Activated CD4-positive, alpha-beta T cell treated with anti-CD3 and anti-CD28 coated beads, Interleukin-2, amount 50 U/mL, for 24 hours (primary cell): ENCODE measurements at places on chromosomes 4 and X.

GRCh38 chr4:162684998-162685397 is 481.7 kb downstream of the NAF1 start:
- DNase-seq, result no peak

- no peak for DNase-seq
These were observed 278.2 kb upstream of the GATB start for GRCh38 chr4:152039023-152039481.

- DNase-seq, result no peak
These were observed 19.6 kb upstream of the SOWAHD start for GRCh38 chrX:119738742-119739141.

GRCh38 chr4:1416948-1417260 is 10.7 kb upstream of the NKX1-1 start:
- DNase-seq, result no peak

GRCh38 chr4:150826306-150826705 is 188.8 kb downstream of the LRBA start:
- DNase-seq, result no peak

DNA sequence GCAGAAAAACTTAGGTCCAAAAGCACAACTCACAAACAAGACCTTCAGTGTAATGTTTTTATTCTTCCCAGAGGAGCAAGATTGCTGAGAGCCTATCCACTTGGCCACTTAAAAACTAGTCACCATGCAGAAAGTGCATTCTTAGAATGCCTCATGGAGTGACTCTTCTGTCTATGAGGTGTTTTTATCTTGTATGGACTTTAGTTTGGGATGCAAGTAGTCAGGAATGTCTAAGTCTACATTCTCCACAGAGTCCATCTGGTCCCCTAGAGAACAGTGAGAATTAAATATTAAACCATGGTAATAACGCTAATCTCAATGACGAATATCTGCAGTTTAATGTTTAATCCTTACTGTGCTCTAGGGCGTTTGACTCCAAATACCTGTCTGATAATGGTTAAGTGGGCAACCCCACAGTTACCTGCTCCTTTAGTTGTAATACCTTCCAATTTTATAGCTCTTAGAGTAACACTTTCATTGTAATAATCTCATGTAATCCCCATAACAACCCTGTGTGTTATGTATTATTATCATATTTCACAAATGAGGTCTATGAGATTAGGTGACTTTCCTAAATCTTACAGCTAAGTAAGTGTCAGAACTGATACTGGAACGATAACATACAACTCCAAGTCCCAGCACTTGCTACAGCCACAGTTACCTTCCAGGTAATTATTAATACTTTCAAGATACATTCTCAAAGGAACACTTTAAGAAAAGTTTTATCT is 235.6 kb upstream of the JADE1 start:
- DNase-seq, result no peak

DNA sequence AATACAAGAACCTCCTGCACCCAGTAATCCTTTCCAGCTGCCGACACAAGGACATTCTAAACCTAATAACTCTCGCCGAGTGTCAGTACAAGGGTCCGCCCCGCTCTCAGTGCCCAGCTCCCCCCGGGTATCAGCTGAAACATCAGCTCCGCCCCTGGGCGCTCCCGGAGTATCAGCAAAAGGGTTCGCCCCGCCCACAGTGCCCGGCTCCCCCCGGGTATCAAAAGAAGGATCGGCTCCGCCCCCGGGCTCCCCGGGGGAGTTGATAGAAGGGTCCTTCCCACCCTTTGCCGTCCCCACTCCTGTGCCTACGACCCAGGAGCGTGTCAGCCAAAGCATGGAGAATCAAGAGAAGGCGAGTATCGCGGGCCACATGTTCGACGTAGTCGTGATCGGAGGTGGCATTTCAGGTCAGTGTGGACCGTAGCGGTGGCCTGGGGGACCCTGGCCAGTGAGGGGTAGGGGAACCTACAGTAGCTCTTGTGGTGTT is at the start of gene MAOA:
TSS of gene MAOA (plus strand) at position 295 of the 490 bp plus-strand sequence. CDS start at position 338, 43 bp downstream.
- no peak for DNase-seq

- DNase-seq, result no peak
These were observed 343.7 kb downstream of the MID1IP1 start for GRCh38 chrX:39144956-39145355.

DNA sequence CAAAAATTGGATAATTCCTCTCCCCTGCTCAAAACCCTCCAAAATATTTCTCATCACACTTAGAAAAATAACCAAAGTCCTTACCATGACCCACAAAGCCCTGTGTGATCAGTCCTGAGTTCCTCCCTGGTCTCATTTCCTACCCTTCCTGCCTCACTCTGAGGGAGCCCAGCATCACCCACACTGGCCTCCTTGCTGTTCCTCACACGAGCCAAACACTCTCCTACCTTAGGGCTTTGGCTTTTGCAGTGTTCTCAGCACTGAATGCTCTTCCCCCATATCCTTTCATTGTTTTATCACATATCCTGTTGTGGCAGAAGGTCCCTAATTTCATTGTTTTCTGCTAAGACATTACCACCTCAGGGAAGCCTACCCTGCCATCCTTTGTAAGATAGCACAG is 12.2 kb downstream of the MGAT4D start:
- no peak for DNase-seq

GRCh38 chr4:150251752-150252190 is 173.5 kb downstream of the DCLK2 start:
- no peak for DNase-seq

DNA sequence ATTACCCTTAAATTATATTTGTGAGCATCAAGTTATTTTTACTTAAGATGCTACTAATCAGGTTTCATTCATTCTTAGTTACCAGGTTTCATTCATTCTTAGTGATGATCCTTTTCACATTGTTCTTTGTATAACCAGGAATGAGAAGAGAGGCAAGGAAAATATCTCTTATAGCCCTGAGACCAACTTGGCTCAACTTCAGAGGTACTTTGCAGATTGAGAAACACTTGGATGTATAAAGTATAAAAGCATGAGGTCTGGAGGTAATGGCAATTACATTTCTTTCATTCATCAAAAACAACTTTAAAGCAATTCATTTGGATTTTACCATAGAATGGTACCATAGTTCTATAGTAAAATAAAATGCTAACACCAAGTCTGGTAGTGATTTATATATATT is 231.0 kb downstream of the PRDM5 start:
- DNase-seq, result no peak

DNA sequence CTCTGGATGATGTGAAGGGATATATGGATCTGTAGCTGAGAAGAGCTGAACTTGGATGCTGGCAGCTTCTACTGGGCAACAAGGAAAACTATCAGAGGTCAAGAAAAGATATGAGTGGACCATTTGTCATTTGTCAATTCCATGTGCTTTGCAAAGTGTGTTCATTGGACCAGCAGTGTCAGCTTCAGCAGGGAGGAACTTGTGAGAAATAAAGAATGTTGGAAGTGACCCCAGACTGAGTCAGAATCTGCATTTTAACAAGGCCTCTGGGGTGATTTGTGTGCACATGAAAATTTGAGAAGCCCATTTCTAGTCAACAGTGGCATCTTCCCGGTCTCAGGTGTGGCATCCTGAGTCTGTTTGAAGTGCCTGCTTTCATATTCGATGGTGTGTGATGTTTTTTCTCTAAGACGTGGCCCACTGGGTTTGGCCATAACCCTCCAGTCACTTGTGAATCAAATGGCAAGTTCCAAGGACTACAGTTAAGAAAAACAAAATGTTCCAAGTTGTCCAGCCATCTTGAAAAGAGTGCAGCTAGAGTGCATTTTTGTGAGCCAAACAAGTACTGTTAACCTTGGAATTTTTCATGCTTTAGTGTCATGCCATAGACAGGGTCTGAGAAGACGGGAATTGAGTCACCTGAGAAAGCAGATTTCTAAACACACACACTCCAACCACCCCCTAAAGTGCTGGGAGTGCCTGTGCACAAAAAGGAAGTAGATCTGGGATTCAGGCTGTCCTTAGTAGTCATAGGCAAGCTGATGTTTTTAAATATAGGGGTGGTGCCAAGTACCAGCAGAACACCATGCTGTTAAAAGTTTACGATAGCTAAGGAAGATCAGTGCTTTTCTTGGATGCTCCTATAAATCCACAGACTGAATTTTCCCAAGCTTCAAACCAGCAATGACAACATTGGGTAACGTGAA is 26.4 kb downstream of the GPM6B start:
- no peak for DNase-seq

DNA sequence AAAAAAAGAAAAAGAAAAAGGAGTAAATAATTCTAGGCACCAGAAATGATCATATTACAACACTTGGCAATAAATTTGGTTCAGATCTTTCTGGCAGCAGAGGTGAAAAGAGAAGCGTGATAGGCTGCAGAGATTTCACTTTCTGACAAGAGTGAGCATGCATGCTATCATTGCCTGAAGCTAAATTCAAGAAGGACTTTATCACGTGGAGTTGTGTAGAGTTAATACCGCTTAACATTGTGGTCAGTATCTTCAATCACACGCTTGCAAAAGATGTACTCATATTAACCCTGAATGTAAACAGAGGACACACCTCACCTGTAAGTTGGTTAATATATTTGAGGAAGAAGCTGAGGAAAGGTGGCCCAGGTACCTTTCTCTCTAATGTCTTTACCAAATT is 31.4 kb upstream of the RBPJ start:
- DNase-seq, result no peak

DNA sequence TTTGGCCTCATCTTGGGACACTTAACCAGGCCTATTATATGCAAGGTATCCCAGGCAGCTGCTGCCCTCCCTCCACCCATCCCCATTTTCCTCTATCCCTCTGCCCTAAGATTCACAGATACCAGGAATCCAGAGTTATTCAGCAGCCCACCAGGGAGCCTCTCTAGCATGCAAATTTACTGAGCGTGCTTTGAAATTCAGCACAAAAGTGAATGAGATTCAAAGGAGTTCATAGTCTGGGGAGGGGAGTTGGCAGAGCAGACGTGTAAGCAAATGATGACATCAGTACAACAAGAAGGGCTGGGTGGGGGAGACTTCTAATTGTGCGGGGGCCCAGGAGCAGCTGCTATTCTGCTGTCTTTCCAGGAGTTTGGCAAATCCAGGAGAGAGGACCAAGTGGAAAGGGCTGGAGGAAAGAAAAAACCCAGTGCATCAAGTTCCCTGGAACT is 1.7 kb upstream of the MTM1 start:
- no peak for DNase-seq

- DNase-seq, result no peak
These were observed 44.5 kb downstream of the TRIM2 start for GRCh38 chr4:153248641-153249198.

GRCh38 chr4:23851464-23851863 is 38.4 kb downstream of the PPARGC1A start:
- no peak for DNase-seq

- DNase-seq, result no peak
These were observed 12.0 kb downstream of the HMX1 start for GRCh38 chr4:8859550-8860095.

- DNase-seq, result no peak
These were observed 150.2 kb downstream of the CXXC4 start for GRCh38 chr4:104344342-104344980.

GRCh38 chr4:143230683-143231082 is 46.0 kb downstream of the USP38 start:
- no peak for DNase-seq

DNA sequence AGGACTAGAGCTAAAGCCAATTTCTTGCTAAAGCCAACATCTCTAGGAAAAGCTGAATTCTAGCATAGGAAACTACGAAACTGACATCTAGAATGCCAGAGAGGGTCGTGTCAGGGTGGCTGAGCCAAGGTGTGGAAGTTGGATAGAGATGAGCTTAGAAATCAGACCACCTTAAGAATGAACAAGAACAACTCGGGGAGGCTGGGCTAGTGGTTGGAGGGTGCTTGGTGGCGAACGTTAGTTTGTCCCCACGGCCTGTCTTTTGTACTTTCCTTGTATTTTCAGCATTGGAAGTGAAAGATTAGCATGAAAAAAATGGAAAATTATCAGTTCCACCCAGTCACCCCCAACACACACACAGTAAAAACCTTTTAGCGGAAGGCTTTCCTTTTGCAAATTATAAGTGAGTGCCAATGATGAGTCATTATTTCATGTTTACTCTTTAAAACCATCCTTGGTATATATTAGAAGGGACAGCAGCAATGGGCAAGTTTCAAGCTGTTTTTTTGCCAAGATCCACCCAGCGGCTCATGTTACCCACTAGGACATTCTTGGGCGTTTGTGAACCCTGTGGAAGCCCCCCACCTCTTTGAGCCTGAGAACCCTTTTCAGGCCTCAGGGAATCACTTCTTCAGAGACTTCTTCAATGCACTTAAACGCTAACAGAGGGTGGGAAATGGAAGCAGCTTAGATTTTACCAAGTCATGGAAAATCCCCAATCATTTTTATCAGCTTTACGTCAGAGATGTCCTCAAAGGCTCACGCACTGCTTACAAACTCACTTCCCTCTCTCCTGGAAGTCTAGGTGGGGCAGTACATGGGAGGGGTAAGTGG is 4.9 kb upstream of the PPEF1 start:
- DNase-seq, result no peak

DNA sequence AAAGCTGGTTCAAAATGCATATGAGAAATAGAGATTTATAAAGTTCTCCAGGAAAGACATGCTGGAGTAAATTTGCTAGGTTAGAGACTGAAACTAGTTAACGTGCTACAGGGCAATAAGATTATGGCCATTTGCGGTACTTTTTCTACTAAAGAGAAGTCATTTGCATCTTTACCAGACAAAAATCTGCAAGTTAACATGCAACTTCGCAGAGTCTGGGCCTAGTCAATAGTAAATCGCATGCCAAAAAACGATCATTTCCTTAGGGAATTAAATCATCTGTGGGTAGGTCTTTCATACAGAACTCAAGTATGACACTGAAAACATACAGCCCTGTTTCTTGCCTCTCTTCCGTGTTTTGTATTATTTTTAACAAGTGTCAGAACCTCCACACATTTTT is 32.8 kb upstream of the REST start:
- no peak for DNase-seq

- no peak for DNase-seq
These were observed 15.9 kb downstream of the PPARGC1A start for GRCh38 chr4:23873717-23874535.

DNA sequence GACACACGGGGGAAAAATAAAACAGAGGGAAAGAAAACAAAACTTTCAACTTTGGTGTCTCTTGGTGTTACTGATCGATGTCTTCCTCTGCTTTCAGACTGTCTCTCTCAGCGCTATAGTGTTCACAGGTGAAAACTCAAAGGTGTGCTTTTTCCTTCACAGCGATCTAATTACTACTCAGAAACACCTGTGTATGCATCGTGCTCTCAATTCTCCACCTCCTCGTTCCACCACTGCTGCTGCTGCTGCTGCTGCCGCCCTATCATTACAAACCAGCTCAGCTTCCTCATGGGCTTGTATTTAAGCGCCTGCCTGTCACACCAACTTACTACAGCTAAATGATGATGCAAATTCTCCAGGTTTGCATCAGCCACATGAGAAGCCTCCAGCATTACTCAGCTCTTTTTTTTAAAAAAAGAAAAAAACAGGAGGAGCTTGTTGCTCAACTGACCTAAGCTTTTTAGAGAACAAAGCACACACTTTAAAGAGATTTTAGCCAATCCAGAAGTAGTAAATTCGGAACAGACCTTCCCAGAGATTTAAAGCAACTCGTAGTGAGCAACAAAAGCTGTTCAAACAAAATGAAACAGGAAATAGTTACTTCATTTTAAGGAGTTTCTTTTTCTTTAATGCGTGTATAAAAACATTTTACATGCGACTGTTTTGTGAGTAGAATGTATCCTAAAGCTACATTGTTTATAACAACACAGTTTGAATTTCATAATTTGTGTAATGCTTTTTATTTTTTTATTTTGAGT is at the start of gene SLC7A11:
TSS of gene SLC7A11 (minus strand) at position 274 of the 758 bp plus-strand sequence. CDS start 280 bp downstream, outside the sequence.
- DNase-seq, result no peak

GRCh38 chr4:21032089-21032645 is 331.9 kb downstream of the PACRGL start:
- DNase-seq, result no peak

GRCh38 chrX:103739421-103739820 is 28.7 kb downstream of the TMEM31 start:
- DNase-seq, result no peak

- no peak for DNase-seq
These were observed 112.5 kb downstream of the SCLT1 start for GRCh38 chr4:128980816-128981326.
